ENCODE measurements at places on chromosomes 2 and 18. TPM values are rescaled to one million over a fixed set of nuclear protein-coding genes. Genes with fewer than 3 reads are reported as not detected.

- no peaks in the 10 kb centered on the region for H3K36me3 ChIP-seq
- DNase-seq, result peak; percentile 89
- H3K27ac ChIP-seq, result peak overlapping the region; percentile 97
- H3K27me3 ChIP-seq, result no peaks in the 10 kb centered on the region
Observed at GRCh38 chr18:63161761-63162195, 157.8 kb downstream of the BCL2 start.

The G6PC2 gene
- total RNA-seq, result not detected

DNA sequence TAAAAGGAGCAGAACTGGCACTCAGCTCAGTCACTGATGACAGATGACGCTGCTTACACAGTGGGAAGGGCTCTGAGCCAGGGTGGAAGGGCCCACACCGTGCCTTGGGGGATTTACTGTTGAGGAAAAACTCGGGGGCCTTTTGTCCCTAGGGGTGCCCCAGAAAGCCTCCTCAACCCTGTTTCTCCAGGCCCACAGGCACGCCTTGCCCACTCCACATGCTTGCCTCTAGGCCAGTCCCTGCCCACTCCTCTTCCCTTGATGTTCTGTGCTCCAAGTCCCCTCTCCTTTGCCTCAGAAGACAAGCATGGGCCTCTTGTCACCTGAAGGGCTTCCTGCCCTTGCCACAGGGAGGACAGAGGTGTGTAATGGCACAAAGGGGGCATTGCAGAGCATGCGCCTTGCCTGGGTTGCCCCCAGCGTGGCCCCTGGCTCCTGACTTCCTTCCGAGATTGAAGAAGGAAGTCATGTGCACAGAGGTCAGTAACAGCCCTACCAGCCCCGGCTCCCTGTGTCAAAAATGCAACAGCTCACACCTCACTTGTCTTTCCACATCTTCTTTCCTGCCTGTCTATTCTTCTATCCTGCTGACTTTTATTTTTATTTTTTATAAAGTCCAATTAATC, 65.1 kb downstream of the LIPG start:
- H3K27ac ChIP-seq, result no peak overlapping the region
- no peak overlapping the region for H3K4me3 ChIP-seq
- no peaks in the 10 kb centered on the region for H3K27me3 ChIP-seq
- DNase-seq, result no peak
- no peaks in the 10 kb centered on the region for H3K4me1 ChIP-seq

The GPR39 gene
- total RNA-seq, result not detected

DNA sequence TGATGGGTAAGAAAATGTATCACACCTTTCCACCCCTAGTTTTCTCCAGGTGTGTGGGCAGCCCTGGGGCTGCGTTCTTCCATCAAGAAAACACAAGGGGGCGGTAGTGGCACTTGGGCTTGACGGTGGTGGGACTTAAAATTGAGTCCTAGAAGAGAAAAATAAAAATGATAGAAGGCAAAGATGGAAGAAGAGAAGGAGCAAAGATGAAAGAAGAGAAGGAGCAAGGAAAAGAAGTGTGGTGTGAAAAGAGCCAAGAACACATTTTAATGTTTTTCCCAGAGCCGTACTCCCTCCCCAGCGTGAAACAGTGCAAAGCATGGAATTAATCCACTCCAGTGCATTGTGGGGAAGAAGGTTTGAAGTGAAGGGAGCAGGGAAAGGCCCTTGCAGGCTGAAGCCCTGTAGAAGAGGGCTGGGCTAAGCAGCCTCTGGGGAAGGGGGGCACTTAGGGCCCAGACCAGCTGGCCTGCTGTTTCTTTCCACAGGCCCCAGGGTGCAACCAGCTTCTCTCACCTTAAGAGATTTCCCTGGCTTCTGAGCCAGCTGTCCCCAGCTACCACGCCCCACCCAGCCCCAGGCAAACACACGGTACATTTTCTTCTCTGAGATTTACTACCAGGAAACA, 256.8 kb downstream of the RNF152 start:
- no peaks in the 10 kb centered on the region for H3K4me1 ChIP-seq
- H3K4me3 ChIP-seq, result no peak overlapping the region
- peaks cover 3% of the 10 kb centered on the region for H3K27me3 ChIP-seq
- DNase-seq, result no peak
- H3K36me3 ChIP-seq, result no peaks in the 10 kb centered on the region
- H3K27ac ChIP-seq, result no peak overlapping the region

DNA sequence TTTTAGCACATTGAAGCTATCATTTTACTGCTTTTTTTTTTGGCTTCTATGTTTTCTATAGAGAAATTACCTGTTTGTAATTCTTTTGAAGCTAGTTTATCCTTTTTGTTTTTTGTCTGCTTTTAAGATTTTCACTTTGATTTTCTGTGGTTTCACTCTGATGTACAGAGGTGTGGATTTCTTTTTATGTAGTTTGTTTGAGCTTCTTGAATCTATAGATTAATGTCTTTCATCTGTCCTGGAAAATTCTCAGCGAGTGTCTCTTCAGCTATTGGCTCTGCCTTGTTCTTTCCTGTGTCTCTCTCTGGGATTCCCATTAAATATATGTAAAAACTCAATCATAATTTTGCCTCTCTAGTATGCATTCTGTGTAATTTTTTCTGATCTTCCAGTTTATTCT, 8.4 kb downstream of the POLE4 start:
- H3K27me3 ChIP-seq, result no peaks in the 10 kb centered on the region
- no peak for DNase-seq
- H3K27ac ChIP-seq, result no peak overlapping the region
- peaks cover 13% of the 10 kb centered on the region for H3K4me1 ChIP-seq

- peak overlapping the region; percentile 66 for H3K4me3 ChIP-seq
- peak overlapping the region; percentile 65 for H3K27ac ChIP-seq
- H3K4me1 ChIP-seq, result peaks cover 11% of the 10 kb centered on the region
- H3K36me3 ChIP-seq, result peaks cover 4% of the 10 kb centered on the region
- H3K27me3 ChIP-seq, result no peaks in the 10 kb centered on the region
- no peak for DNase-seq
Observed at GRCh38 chr2:32627441-32627813, 423 bp upstream of the TTC27 start.
